Endothelial cell of umbilical vein (primary cell): ENCODE measurements at places on chromosomes 3 and 15. TPM values are rescaled to one million over a fixed set of nuclear protein-coding genes. Genes with fewer than 3 reads are reported as not detected.

CELSR3 gene
- 0.46 and 0.71 TPM in 2 replicates for total RNA-seq

RETNLB gene
- not detected in 2 replicates for total RNA-seq

TMEM41A gene
- total RNA-seq, result 16.0 and 16.8 TPM in 2 replicates

PP2D1 gene
- total RNA-seq, result not detected in 2 replicates

ECE2 gene
- total RNA-seq, result not detected in 2 replicates
